Peyer's patch (tissue), 4 donors: ENCODE measurements at places on chromosomes 1 and 21.

- DNase-seq: no peak
- no peak overlapping the region for H3K27ac ChIP-seq
- H3K4me3 ChIP-seq: no peak overlapping the region
- H3K36me3 ChIP-seq: no peaks in the 10 kb centered on the region
- no peaks in the 10 kb centered on the region for H3K27me3 ChIP-seq
Observed at GRCh38 chr1:23163395-23163794, 5.3 kb downstream of the LUZP1 start.

- H3K4me3 ChIP-seq: no peak overlapping the region
- no peak overlapping the region for H3K27ac ChIP-seq
- no peaks in the 10 kb centered on the region for H3K27me3 ChIP-seq
- H3K36me3 ChIP-seq: no peaks in the 10 kb centered on the region
Observed at GRCh38 chr1:178057141-178057765, 36.7 kb upstream of the RASAL2 start.

DNA sequence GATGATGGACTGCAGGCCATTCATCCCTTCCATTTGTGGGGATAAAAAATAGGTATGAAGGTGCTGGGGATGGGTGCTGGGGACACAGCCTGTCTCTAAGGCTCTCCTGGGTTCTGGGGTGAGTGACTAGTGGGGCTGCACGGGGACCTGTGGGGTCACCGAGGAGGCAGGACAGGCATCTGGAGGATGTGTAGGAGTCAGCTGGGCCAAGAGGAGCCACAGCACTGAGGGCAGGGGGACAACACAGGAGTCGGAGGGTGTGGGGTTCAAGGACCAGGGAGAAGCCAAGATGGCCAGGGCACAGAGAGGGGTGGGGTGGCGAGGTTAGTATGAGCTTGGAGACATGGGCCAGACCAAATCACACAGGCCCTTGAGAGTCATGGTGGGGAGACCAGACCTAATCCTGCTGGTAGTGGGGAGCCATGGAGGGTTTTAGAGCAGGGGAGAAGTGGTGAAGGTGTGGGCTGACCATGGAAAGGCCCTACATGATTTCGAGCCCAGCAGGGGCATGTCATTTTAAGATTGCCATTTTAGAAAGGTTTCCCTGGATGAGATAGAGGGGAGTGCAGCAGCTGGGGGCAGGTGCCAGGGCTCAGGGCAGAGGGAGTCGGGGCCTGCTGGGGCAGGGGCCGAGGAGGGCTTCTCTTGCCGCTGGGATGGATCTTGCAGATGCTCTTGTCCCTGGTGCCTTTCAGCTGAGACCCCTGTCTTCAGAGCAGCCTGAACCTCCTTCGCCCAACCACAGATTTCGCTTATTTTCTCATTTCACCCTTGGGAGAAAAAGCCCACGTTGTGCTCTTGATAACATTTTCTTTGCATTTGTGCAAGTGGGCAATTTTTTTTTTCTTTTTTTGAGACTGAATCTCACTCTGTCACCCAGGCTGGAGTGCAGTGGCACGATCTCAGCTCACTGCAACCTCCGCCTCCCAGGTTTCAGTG lies 22.7 kb downstream of the SERINC2 start:
- no peaks in the 10 kb centered on the region for H3K4me1 ChIP-seq
- no peak overlapping the region for H3K4me3 ChIP-seq
- H3K36me3 ChIP-seq: no peaks in the 10 kb centered on the region
- no peak overlapping the region for H3K27ac ChIP-seq

GRCh38 chr1:229148041-229148671 lies 122.8 kb upstream of the RAB4A start:
- no peaks in the 10 kb centered on the region for H3K27me3 ChIP-seq
- no peak for DNase-seq
- H3K27ac ChIP-seq: no peak overlapping the region
- no peaks in the 10 kb centered on the region for H3K4me1 ChIP-seq
- no peaks in the 10 kb centered on the region for H3K36me3 ChIP-seq

- no peak overlapping the region for H3K27ac ChIP-seq
- no peak for DNase-seq
- H3K27me3 ChIP-seq: no peaks in the 10 kb centered on the region
- H3K4me3 ChIP-seq: no peak overlapping the region
Observed at GRCh38 chr1:51760872-51761271, 117.7 kb downstream of the NRDC start.

- H3K27ac ChIP-seq: no peak overlapping the region
- H3K4me1 ChIP-seq: peaks cover 3% of the 10 kb centered on the region
- no peaks in the 10 kb centered on the region for H3K27me3 ChIP-seq
Observed at GRCh38 chr1:1926886-1927660, 8.0 kb upstream of the TMEM52 start.

GRCh38 chr1:36464605-36465393 lies 615 bp upstream of the MRPS15 start:
- H3K36me3 ChIP-seq: peaks cover 21% of the 10 kb centered on the region
- DNase-seq: no peak
- H3K4me3 ChIP-seq: peak overlapping the region; percentile 84
- H3K4me1 ChIP-seq: peaks cover 5% of the 10 kb centered on the region

- H3K4me3 ChIP-seq: no peak overlapping the region
- no peak overlapping the region for H3K27ac ChIP-seq
- no peaks in the 10 kb centered on the region for H3K4me1 ChIP-seq
- H3K27me3 ChIP-seq: no peaks in the 10 kb centered on the region
- no peak for DNase-seq
Observed at GRCh38 chr1:89167590-89168230, 8.1 kb downstream of the GBP7 start.

- H3K4me1 ChIP-seq: no peaks in the 10 kb centered on the region
- no peak overlapping the region for H3K27ac ChIP-seq
- peak; percentile 24 for DNase-seq
Observed at GRCh38 chr21:45618846-45619485, 24.6 kb upstream of the PCBP3 start.

GRCh38 chr1:204286315-204286714 lies 72.5 kb upstream of the GOLT1A start:
- peak overlapping the region; percentile 66 for H3K27ac ChIP-seq
- H3K36me3 ChIP-seq: no peaks in the 10 kb centered on the region
- H3K4me3 ChIP-seq: no peak overlapping the region
- DNase-seq: no peak

- peak; percentile 43 for DNase-seq
- H3K27ac ChIP-seq: peak overlapping the region; percentile 74
- H3K36me3 ChIP-seq: no peaks in the 10 kb centered on the region
- H3K27me3 ChIP-seq: no peaks in the 10 kb centered on the region
- H3K4me3 ChIP-seq: peak overlapping the region; percentile 47
Observed at GRCh38 chr1:40315795-40316594, 1.1 kb downstream of the COL9A2 start.

GRCh38 chr21:36985751-36986594 lies 19.5 kb upstream of the HLCS start:
- DNase-seq: no peak
- no peak overlapping the region for H3K27ac ChIP-seq
- no peaks in the 10 kb centered on the region for H3K4me1 ChIP-seq
- no peak overlapping the region for H3K4me3 ChIP-seq
- no peaks in the 10 kb centered on the region for H3K36me3 ChIP-seq
- H3K27me3 ChIP-seq: no peaks in the 10 kb centered on the region

DNA sequence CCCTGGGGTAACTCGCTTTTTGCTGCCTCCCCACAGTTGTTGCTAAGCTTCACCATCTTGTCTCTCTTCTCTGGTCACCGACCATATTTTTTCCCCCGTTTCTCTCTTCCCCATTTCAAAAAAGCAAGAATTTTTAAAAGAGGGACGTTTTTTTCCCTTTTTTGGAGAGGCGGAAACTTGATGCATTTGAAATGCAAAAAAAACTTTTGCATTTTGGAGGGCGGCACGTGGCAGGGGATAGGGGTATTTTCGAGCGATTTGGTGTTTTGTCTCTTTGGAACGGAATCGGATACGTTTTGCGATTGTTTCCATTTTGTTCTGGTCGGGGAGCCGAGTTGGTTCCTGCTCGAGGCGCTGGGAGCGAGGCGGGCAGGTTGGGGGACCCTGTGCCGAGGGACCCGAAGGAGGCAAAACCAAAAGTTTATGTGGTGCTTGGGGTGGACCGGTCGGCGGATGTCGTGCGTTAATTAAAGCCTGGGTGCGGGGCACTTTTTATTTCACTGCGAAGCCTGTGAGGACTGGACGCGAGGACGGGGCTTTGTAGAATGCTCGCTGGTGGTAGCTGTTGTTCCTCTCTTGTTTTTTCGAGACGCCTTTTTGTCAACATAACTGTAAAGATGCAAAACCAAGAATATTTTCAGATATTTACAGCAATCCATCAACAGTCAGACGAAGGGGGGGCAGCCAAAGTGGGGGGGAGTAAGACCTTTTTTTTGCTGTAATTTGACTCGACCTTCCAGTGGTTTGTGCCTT lies 884 bp downstream of the H3-3A start:
- no peaks in the 10 kb centered on the region for H3K27me3 ChIP-seq
- H3K27ac ChIP-seq: peak overlapping the region; percentile 90
- DNase-seq: peak; percentile 49
- peak overlapping the region; percentile 84 for H3K4me3 ChIP-seq
- H3K36me3 ChIP-seq: no peaks in the 10 kb centered on the region

DNA sequence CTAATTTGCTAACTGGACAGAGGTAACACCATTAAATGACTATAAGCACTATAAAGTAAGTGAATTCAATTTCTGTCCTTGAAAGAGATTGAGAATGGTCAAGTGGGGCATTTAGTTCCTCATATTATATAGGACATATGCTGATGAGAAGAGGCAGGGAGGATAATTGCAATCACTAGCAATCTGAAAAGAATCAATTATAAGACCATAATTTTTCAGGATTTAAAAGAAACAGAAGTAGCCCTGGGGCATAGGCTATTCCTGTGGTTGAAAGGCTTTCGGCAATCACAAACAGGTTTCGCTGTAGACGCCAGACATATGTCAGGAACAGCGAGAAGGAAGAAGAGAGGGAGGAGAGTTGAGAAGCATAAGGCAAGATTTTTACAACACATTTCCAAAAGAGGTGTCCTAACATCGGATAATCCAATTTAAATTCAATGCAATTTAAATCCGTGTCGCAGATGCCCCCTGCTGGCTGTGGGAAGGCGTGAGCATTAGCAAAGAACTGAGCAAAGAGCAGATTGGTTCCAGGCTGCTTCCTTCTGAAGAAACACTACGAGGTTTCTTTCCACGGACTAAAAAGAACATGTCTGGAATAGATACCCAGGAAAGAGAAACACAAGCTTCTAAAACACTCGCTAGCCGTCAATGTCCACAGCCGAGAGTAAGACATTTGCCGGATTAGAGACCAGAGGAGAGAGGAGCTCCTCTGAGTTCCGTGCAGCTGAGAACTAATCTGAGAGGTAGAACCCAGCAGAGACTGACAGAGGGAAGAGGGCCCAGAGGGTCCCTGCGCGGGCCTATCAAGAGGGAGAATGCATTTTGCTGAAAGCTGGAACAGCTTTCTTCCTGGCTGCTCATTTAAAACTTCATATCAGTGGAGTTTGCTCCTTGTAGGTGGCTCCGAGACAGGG lies 27.9 kb downstream of the RGS5 start:
- H3K27ac ChIP-seq: no peak overlapping the region
- no peak for DNase-seq
- H3K4me1 ChIP-seq: no peaks in the 10 kb centered on the region

DNA sequence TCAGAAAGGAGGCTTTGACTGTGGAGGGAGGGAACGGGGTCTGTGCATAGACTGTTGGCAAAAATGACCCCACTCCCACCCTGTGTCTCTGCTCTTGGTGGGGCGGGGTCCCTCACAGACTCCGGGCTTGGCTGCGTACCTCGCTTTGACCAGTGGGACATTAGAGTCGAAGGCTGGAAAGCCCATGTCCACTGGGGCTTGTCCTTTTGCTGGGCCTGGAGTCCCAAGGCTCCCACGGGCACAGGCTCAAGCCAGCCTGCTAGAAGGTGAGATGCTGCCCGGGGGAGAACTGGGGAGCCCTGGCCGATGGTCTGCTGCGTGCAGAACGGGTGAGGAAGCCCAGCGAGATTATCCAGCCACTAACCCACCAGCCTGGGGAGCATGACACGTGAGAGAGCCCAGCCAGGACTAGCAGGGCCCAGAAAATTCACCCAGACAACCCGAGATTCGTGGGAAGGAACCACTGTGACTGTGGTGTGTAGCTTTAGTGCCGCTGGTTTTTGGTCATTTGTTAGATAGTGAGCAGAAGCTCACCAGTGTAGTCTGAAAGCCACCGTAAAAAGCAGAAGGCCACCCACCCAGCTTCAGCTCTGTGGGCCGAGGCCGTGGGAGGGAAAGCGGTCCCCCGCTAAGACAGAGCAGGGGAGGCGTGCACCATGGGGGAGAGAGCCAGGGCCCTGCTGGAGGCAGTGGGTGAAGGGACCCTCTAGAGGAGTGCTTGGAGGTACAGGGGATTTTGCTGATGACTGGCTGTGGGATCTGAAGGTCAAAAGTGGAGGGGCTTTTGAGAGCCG lies 78.3 kb upstream of the C1orf174 start:
- H3K27ac ChIP-seq: no peak overlapping the region
- no peaks in the 10 kb centered on the region for H3K36me3 ChIP-seq
- no peak overlapping the region for H3K4me3 ChIP-seq
- H3K4me1 ChIP-seq: no peaks in the 10 kb centered on the region

- no peaks in the 10 kb centered on the region for H3K36me3 ChIP-seq
- H3K4me3 ChIP-seq: no peak overlapping the region
- DNase-seq: peak; percentile 19
- no peaks in the 10 kb centered on the region for H3K27me3 ChIP-seq
- no peaks in the 10 kb centered on the region for H3K4me1 ChIP-seq
Observed at GRCh38 chr1:53567450-53567849, 108.3 kb downstream of the DMRTB1 start.

- no peaks in the 10 kb centered on the region for H3K27me3 ChIP-seq
- peak overlapping the region; percentile 83 for H3K4me3 ChIP-seq
- H3K4me1 ChIP-seq: peaks cover 9% of the 10 kb centered on the region
- DNase-seq: peak; percentile 89
Observed at GRCh38 chr1:23558140-23558871, 995 bp downstream of the ID3 start.

GRCh38 chr1:104801344-104801743 lies 1051.6 kb downstream of the AMY1C start:
- no peak overlapping the region for H3K27ac ChIP-seq
- DNase-seq: no peak
- peaks cover 7% of the 10 kb centered on the region for H3K4me1 ChIP-seq
- no peaks in the 10 kb centered on the region for H3K36me3 ChIP-seq
- no peaks in the 10 kb centered on the region for H3K27me3 ChIP-seq
- H3K4me3 ChIP-seq: no peak overlapping the region

DNA sequence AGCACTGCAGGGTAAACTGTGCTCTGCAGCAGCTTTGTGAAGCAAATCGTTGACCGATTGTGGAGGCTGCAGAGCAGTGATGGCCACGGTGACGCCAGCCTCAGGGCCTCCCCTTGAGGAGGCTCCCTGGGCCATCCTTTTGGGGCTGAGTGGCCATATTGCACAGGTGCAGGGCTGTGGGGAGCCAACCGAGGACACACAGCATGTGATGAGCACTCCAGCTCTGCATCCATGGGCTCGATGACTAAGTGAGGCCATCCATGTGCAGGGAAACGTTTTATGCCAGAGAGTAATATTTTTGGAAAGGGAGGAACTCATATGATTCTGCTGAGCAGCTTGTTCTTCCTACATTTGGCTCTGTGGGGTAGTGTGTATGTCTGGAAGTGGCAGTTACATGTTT lies 24.6 kb downstream of the KCNK1 start:
- H3K27ac ChIP-seq: no peak overlapping the region
- H3K4me1 ChIP-seq: no peaks in the 10 kb centered on the region
- no peak for DNase-seq
